Skin of body (tissue), 3 donors: ENCODE measurements at places on chromosomes 3 and 15.

- no peak for DNase-seq
These were observed 37.0 kb upstream of the SCN10A start for GRCh38 chr3:38853011-38853410.

- DNase-seq = no peak
These were observed 251.4 kb downstream of the NR1D2 start for GRCh38 chr3:24196526-24196925.

DNA sequence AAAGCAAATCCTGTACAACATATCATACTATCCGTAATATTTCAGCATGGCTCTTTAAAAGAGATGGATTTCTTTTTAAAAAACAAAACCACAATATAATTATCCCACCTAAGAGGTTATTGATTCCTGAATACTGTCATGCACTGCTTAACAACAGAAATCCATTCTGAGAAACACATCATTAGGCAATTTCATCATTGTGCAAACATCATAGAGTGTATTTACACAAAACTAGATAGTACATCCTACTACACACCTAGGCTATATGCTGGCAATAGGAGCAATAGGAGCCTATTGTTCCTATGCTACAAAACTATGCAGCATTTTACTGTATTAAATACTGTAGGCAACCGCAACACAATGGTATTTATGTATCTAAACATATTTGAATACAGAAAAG, 242.0 kb downstream of the NEK10 start:
- no peak for DNase-seq

GRCh38 chr15:69210574-69210973, 50.1 kb downstream of the GLCE start:
- no peak for DNase-seq

GRCh38 chr3:78495301-78495700, 1272.5 kb downstream of the ROBO1 start:
- no peak for DNase-seq

DNA sequence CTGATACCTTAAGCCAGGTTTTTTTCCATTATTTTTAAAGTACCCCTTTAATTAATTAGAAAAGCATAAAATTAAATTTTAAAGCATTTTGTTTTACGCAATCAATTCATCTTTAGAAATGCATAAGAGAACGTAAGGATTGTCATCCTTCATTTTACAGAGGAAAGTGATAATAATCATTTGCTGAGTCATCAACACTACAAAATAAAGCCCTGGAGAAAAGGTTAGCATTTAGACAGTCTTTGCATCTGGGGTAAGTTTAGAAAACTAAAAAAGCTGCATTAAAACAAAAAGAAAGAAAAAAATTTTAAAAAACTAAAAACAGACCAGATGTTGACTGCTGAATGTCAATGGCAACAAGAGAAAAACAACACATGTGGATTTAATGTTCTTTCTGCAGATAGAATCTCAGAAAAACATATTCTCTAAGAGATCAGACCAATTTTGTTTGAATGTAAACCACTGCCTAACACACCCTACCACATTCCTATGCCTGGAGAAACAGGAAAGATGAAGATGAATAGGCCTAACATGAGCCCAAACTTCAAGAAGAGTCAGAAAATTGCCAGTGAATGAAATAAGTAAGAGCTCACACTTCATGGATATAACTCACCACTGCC, 59.9 kb downstream of the SUCNR1 start:
- DNase-seq = peak; percentile 88

DNA sequence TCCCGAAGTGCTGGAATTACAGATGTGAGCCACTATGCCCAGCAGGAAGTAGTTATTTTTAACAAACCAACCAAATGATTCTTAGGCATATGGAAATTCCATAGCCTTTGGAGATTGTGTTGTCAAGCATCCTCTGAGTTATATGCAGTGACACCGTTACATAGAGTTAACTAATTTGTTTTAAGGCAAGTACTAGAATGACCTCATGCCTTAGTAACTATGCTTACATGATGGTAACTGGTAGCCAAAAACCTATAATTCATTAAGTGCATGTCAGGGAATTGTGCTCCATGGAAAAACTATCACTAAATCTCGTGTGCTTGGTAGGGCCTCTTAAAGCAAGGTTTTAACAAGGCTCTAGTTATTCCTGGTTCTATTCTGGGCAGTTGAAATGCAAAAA, 392.8 kb downstream of the TUSC7 start:
- no peak for DNase-seq

GRCh38 chr15:23866832-23867231, 179.7 kb upstream of the NDN start:
- DNase-seq = no peak

GRCh38 chr3:187136337-187136736, 3.0 kb downstream of the RPL39L start:
- no peak for DNase-seq

DNA sequence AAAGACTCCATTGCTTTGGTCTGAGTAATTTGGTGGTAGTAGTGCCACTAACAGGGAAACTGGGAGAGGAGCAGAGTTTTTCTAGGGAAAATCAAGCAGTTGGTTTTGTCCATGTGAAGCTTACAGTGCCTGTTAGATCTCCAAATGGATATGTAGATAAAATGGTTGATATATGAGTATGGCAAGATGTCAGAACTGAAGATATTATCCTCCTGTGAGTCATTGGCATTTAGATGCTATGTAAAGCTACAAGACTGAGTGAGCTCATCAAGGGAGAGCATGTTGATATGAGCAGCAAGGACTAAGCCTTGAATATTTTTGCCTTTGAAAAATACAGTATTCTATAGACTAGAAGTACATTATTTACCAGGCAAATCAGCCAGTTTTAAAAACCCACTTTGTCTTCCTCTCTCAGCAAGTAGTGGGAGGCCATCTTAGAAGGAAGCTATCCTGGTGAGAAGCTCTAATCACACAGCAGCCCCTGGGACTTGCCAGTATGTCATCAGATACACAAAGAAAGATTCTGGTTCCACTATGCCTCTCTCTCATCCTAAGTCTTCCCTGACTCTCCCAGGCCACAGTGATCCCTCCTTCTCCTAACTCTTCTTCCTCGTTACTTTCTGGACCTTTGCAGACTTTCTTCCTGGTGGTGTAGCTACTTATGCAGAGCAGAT, 77.4 kb upstream of the ANKRD28 start:
- no peak for DNase-seq

DNA sequence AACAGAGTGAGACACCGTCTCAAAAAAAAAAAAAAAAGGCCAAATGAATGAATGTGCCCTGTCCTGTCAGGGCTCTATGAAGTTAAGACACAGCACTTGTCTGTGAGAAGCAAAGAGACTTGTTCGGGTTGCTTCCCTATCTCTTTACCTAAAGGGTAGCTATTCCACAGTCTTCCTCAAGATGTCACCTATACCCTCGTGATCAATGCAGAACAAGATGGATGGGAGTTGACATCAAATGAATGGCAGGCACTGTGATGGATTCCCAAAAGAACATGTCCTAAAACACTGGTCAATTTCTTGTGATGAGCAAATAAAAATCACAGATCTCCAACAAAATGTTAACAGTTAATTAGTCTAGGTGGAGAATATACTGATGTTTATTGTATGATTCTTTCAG, 9.5 kb downstream of the TADA3 start:
- no peak for DNase-seq

DNA sequence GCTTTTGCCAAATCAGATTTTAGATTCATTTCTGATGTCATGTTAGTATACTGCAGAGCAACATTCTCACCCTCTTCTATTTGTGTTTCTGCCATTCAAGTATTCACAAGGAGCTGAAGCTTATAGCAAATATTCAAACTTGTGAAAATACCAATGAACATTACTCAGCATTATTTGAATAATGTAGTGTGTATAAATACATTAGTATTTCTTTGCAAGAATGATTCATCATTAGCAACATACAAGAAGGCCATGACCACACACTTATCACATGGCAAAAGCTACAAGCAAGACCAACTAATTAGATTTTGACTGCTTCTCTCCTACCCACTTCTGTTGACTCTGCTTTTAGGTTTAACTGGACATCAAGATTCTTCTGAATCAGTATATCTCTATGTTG, 124.9 kb downstream of the IGSF11 start:
- no peak for DNase-seq

DNA sequence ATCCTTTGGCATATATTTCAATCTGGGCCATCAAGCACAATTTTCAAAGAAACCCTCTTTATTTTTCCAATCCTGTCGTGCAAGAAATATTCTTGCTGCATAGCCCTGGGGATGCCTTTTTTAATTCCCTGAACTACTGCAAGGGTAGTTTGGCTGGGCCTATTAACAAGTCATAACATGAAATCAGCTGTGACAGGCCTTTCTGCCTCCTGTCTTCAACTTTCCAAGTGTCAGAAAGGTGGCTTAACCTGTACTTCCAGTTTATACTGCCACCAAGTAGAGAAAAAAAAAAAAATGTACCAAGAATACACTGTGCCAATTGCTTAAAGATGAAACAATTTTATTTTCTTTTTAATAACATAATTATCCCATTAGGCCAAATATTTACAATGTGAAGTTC, 32.4 kb upstream of the SPPL2A start:
- peak; percentile 6 for DNase-seq

- no peak for DNase-seq
These were observed 133.4 kb downstream of the CHST2 start for GRCh38 chr3:143252931-143253330.

DNA sequence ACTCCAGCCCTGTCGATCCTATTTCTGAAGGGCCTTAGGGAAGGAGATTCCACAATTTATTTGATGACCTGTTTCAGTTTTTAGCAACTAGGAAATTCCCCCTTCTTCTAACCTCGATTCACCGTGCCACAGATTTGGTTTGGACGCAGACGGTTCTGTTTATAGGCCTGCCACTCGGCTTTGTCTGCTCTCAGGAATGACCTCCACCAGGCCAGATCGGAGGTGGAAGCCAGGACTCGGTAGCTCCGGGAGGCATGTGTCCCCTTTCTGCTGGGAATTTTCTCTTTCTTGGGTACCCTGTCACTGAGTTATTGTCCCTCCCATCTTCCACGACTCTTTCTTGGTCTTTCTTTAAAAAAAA, 85.5 kb upstream of the ETV5 start:
- DNase-seq = no peak

- no peak for DNase-seq
These were observed 463.9 kb downstream of the MFSD1 start for GRCh38 chr3:159265705-159266104.

GRCh38 chr3:16512435-16513140, 911 bp downstream of the RFTN1 start:
- DNase-seq = no peak

- DNase-seq = no peak
These were observed 144.8 kb downstream of the TPRA1 start for GRCh38 chr3:127445581-127446343.

DNA sequence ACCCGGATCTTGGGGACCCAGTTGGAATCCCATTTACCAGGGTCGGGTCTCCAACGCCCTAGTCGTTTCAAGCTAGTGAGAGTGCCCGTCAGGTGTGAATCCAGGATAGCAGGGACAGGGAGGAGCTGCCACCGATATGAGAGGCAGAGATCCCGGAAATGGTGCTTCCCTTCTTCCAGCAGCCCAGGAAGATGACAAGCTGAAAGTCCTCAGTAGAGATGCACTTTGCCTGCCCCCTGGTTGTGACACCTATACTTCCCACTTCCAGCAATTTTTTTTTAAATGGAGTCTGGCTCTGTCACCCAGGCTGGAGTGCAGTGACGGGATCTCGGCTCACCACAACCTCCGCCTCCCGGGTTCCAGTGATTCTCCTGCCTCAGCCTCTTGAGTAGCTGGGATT, 503.0 kb downstream of the NTRK3 start:
- DNase-seq = no peak

- DNase-seq = no peak
These were observed 172.6 kb upstream of the UMPS start for GRCh38 chr3:124557433-124558232.

GRCh38 chr15:27278761-27279160, 307.8 kb downstream of the GABRG3 start:
- peak; percentile 46 for DNase-seq

DNA sequence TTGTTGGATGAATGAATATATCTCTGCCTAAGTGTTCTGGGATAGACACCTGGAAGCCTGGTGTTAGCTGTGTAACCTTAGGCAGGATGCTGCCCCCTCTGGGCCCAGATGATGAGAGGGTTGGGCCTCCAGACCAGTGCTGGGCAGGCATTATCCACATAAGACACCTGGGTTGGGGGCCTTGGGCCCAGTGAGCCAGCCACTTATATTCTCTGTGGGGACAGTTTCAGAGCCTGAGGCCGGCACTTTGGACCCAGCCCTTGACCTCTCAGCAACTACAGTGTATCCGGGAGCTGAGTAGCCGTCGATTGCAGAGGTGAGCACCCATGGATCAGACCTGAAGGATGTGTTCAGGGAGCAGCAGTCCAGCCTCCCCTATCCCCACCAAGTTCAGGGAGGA, 2.2 kb downstream of the HEMK1 start:
- no peak for DNase-seq

GRCh38 chr3:145906755-145907154, 254.2 kb downstream of the PLOD2 start:
- DNase-seq = no peak

DNA sequence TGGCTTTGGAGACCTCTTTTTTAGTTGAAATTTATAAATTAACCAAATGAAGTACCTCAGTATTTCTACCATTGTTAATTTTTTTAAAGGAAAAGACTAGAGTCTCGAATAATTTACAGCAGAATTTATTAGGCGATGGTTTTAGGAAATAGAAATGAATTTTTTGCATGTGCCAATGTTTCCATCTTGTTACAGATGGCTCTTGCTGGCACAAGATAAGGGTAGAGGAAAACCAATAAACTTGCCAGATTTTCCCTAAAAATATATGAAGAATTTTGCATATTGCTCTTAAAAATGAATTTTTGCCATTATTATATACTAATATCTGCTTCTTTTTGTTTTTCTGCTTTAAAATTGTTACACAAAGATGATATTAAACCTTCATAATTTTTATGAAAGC, 380.7 kb downstream of the NLGN1 start:
- DNase-seq = no peak

DNA sequence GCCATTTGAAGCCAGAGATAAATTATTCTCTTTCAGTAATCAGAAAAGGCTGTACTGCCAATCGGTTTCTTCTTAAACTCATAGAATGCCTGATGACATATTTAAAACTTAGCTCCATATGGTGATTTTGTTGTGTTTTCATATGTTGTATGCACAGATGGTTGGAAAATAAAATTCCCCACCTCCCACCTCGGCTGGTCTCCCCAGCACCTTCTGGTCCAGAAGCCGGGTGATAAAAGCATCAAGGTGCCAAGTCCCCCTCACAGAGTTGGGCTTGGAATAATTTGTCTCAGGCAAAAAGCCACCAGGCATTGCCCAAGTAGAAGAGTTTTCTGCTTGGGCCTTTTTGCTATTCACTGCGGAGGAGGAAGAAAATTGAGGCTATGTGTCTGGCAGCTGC, 18.4 kb downstream of the LARS2 start:
- DNase-seq = no peak

DNA sequence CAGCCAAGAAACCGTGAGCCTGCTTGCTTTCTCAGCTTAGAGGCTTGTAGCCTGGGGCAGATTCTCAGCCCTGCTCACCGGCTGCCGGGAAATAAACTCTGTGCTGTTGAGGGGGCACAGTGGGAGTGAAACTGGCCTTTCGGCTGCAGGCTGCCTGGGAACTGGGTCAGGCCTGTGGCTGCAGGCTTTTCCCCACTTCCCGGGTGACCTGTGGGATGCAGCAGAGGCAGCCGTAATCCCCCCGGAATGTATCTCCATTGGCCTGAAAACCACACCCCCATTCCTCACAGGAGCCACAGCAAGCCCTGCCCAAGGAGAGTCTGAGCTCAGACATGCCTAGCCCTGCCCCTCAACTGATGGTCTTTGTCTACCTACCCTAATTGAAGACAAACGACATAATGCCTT, 110.9 kb downstream of the STXBP5L start:
- DNase-seq = no peak

- no peak for DNase-seq
These were observed 129.8 kb downstream of the MEIS2 start for GRCh38 chr15:36970522-36970921.
